ENCODE measurements at places on chromosomes 4 and X.

DNA sequence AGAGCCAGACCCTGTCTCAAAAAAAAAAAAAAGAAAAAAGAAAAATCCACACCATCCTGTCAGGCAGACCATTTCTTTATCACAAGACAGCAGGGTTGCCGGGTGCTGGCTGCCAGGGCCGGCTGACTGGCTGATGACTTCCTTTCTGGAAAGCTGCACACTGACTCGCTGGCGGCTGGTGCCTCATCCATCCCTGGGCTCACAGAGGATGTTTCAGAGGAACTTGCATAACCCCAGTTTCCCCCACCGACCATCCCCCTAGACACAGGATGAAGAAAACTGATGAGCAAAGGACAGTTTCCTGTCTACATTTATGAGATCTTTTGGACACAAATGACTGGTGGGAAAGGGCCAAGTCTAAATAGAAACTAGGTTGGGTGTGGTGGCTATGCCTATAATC, 14.1 kb downstream of the HPSE start:
- DNase-seq = no peak

- DNase-seq = no peak
These were observed 535.2 kb upstream of the FAT1 start for GRCh38 chr4:187258651-187259401.

DNA sequence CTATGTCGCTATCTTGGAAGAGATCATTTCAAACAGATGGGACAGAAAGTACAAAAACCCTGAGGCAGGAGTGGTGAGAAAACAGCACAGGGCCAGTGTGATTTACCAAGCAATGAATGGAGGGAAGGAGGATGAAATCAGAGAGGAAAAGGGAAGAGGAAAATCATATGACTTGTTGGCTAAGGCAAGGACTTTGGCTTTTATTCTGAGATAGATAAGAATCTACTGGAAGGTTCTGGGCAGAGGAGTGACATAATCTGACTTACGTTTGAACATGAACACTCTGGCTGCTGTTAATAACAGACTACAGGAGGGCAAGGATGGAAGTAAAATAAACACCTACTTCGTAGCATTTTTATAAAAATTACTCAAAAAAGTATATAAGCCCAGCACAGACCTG, 207.8 kb upstream of the SLC7A11 start:
- no peak for DNase-seq

DNA sequence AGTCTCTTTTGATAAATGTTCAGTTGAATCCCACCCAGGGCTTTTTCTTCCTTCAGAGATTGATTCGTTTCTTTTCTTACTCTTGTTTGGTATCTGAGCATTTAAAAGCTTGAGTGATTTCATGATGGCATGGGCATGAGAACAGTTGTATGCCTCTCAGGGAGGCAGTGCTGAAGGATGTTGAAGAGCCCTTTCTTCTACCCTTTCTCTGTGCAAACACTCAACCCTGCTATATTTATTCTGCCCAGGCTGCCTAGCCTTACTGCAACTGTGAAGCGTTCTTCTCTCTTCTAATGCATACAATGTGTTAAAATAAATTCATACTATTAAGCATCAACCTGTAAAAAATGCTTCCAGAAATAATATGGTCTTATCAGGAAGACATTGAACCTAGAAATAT, 367.6 kb upstream of the LCORL start:
- no peak for DNase-seq

DNA sequence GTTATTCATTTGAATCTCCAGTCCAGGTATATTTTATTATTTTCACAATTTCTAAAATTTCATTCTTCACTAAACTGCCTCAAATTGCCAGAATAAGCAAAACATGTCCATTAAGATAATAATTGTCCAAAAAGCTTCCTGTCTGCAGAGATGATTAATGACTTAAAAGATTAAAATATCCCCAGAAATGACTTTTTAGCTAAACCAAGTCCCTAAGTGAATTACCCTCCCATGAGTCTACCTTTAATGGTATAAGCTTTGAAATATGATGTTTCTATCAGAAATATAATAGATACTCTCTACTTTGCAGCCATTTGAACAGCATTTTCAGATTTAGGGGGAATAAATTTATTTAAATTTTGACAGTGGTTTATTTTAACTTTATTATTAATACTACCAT, 289.2 kb upstream of the EMCN start:
- DNase-seq = no peak

All from NCI-H1436 treated with DMSO at 0.1 percent for 48 hours (cell line).